Cerebellar cortex (tissue), 1 donor: ENCODE measurements at places on chromosomes 6 and 20.

- peak; percentile 62 for DNase-seq
Measured at GRCh38 chr6:154732538-154733182, 556 bp upstream of the SCAF8 start.

- no peak for DNase-seq
Measured at GRCh38 chr20:20076297-20077065, 24.1 kb downstream of the CFAP61 start.

DNA sequence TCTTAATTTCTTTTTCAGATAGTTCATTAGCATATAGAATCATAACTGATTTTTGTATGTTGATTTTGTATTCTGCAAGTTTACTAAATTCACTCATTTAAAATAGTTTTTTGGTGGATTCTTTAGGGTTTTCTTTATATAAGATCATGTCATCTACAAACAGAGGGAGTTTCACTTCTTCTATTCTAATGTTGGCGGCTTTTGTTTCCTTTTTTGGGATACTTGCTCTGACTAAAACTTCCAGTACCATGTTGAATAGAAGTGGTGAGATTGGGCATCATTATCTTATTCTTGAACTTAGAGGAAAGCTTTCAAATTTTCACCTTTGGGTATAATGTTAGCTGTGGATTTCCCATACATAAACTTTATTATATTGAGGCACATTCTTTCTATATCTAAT, 296.9 kb downstream of the BCKDHB start:
- DNase-seq, result no peak

GRCh38 chr6:15553031-15553430, 109.8 kb downstream of the DTNBP1 start:
- no peak for DNase-seq

DNA sequence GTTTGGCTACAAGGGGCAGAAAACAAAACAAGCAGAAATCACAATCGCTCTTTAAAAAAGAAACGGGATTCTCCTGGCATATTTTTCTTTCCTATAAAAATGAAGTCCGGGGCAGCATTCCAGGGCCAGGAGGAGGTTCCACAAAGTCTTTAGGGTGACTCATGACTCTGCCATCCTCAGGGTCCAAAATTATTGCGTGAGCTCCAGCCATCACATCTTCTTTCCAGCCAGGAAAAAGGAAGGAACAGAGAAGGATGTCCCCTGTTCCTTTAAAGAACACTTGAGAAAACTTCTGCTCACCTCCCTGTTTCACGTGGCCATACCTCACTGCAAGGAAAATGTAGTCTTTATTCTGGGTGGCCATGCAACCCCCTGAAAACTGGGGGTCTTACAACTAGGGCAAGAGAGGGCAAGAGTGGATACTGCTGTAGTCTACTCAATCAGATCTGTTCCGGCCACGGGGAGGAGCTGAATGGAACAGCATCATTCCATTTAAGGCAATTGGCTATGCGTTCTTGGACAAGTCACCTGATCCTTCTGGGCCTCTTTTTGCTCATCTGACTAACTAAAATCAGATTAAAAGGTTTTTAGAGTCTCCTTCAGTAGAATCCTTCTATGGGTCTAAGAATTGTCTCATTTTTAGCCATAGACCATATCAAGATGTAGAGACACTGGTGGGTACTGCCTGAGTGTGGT, 49.4 kb downstream of the CTCFL start:
- no peak for DNase-seq

GRCh38 chr6:68975064-68975463, 340.0 kb downstream of the ADGRB3 start:
- peak; percentile 67 for DNase-seq

GRCh38 chr20:61621035-61621730, 369.1 kb downstream of the CDH4 start:
- no peak for DNase-seq

DNA sequence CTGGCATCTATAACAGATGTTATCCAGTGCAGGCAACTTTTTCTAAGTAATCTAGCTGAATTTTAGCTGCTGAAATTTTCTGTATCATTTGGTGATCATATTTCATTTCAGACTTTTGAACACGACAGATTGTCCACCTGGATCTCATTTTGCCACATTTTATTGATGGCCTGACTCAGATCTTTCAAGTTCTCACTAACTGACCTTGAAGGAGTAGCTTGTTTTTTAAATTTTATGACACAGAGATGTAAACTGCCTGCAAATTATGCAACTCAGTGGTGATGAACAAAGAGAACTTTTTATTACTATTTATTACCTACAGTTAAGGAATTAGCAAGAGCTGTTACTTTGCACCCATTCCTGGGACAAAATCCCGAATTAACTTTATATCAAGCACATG, 366.4 kb downstream of the PAX1 start:
- no peak for DNase-seq

DNA sequence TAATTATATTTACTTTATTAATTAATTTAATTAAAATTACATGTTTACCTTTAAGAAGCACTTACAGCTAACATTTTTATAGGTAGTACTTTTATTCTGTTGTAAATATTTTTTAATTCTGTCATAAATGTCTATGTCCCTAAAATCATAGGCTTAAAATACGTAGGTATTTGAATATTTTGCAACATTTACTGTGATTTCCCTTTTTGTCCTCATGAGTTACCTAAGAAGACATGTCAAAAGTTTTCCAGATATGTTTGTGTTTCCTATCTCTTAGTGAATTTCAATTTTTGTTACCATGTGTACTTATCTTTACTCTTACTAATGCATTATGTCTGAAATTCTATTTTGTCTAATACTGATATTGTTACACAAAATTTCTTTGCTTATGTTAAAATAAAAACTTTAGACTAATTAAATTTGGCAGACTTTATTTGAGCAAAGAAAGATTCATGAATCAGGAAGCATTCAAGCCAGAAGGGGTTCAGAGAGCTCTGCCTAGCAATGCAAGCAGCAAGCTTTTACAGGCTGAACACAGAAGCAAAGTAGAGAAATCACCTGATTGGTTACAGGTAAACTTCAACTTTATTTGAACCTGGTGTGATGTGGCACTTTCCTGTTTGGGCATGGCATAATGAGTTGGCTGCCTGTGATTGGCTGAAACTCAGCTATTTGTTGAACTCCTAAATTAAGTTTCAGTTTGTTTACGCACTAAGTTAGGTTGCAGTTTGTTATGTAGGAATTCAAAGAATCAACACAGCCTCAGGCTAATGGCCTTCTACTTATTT, 123.2 kb upstream of the TMEM170B start:
- DNase-seq, result no peak

GRCh38 chr20:13510837-13511488, 127.8 kb downstream of the TASP1 start:
- no peak for DNase-seq

DNA sequence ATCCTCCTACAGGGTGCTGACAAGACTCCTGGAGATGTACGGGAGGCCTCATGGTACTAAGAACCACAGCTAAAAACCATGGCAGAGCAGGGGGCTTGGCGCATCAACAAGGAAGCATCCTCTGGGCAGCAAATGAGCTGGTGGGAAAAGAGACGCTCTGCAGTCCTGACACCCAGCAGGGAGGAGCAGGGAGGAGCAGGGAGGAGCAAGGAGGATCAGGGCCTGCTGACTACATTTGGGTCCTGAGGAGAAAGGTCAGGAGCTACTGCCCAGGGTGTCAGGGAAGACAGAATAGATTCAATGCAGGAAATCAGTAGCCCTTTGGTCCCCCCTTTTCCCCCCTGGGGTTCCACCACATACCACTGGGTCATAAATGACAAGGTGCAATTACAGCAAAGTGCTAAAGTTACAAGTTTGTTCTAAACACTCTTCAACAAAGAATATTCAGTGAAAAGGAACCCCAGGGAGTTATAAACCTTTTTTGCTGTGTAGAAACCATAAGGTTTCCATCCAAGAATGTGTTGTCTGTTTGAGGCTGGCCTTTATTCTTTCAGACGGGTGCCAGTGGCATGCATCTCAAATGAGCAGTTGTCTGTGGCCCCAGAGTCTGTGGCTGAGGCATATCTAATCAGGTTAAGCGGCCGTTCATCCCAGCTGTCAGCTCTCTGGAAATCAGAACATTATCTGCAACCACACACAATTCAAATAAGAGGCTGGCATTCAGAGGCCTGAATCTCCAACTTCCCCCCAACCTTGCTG, 325.0 kb downstream of the CDC5L start:
- no peak for DNase-seq

GRCh38 chr20:61967300-61967699, 98.4 kb downstream of the TAF4 start:
- DNase-seq, result no peak

DNA sequence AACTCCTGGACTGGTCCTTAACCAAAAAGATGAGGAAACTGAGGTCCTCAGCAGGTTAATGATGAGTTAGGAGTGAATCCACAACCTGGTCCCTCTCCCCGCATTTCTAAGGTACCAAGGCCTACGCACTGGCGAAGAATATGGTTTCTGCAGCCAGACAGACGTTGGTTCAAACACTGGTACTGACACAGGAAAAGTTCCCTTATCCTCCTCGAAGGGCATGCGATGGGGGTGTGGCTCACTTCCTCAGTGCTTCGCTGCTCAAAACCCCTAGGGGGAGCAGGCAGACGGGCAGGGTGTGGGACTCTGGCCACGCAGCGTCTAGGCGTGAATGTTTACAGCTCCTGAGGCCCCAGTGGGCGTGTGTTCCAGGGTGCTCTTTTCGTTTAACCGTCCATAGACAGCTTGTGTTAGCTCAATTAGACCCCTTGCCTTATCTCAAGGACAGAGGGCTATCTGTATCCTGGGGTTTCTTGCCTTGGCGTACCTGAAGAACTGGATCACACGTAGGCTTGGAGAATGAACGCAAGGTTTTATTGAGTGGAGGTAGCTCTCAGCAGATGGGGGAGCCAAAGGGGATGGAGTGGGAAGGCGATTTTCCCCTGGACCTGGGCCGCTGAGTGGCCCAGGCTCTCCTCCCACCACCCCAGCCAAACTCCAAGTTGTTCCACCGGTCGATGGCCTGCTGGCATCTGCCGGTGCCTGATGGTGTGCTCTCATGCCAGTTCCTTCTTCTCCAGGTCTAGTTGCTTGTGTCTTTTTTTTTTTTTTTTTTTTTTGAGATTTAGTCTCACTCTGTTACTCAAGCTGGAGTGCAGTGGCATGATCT, 31.8 kb upstream of the PTPN1 start:
- peak; percentile 52 for DNase-seq

- no peak for DNase-seq
Measured at GRCh38 chr6:144477396-144477795, 192.3 kb downstream of the UTRN start.

GRCh38 chr6:101705866-101706265, 312.4 kb downstream of the GRIK2 start:
- no peak for DNase-seq

GRCh38 chr20:57020364-57020763, 246.1 kb downstream of the BMP7 start:
- DNase-seq, result no peak

GRCh38 chr6:75128878-75129570, 76.8 kb downstream of the COL12A1 start:
- no peak for DNase-seq

DNA sequence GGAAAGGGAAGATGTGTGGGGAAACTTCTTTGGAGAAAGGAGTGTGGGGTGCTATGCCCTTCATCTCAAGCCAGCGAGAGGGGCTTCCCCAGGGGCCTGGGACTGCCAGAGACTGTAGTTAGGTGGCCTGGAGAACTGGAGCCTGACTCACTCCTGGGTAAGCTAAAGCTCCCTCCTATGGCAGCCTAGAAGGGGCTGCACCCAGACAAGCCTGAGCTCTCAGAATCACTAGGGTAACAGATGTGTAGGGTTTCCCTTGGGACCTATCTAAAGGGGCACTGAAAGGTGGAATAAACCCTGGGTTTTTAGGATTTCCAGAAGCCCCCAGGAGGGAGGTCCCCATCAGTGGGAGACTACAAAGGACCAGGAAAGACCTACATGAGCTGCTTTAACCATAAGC, 1.6 kb upstream of the ARMC2 start:
- no peak for DNase-seq

DNA sequence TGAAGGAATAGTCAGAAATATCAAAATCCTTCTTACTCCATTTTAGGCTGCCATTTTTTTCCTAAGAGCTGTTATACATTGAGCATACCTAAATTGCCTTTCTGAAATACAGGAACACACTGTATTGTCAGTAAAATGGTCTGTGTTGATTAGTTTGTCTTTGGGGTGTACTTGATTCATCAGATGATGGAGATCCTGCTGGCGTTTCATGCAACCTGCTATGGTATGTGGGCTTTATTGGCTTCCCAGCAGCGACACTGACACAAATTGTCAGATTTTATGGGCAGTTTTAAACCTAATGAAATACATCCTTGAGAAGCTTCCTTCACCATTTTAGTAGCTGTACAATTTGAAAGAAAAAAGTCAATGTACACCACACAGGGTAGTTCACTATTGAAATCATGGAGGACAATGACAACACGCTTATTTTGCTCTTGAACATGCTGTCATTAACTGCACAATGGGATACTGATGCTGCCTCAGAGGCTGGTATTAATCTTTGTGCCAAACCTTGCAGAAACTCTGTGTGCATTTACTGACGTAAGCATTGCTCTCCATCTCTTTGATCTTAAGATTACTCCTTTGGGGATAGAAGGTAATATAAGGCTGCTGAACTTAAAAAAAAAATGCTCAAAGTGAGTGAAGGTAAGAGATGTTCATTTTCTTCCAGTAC, 124.9 kb downstream of the LAMA2 start:
- DNase-seq, result no peak

GRCh38 chr20:5980720-5981538, 30.5 kb downstream of the MCM8 start:
- no peak for DNase-seq

DNA sequence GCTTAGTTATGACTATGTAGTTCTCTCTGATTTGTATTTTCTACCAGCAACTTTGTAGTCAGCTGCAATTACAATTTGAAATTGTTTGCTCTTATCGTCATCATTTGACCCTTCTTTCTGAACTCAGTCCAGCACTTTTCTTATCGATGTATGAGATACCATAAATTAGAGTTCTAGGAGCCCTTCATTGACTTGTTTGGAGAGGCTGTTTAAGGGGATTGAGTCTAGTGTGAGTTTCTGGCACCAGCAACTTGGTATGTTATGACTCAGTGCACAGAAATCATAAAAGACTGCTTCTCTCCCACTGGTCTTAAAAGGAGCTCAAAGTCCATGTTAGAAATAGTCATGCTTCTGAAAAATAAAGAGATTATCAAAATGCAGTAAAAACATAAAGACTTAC, 190.3 kb downstream of the TENT5A start:
- DNase-seq, result no peak

DNA sequence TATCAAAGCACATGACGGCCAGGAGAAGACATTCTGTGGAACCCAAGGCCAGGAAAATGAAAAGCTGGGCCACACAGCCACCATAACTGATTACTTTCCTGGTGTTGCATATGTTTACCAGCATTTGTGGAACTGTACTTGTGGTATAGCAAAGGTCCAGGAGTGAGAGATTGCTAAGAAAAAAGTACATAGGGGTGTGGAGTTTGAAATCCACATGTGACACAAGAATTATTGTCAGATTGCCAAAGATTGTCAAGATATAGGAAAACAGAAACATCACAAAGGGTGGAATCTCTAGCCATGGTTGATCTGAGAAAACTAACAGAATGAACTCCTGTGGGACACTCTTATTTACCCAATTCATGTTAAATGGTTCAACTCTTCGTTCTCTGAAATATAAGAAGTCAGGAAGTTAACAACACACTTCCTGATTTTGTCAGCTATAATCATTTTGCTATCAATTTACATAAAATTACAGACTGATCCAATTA, at the start of gene OR2B2:
Gene OR2B2 (minus strand): TSS at position 441 of the 491 bp plus-strand sequence. CDS start 77 bp downstream, at position 364.
- no peak for DNase-seq
